ENCODE measurements at places on chromosomes 3 and 15.
A peak's percentile ranks its signal among the peaks of the same experiment; 100 is the strongest.

DNA sequence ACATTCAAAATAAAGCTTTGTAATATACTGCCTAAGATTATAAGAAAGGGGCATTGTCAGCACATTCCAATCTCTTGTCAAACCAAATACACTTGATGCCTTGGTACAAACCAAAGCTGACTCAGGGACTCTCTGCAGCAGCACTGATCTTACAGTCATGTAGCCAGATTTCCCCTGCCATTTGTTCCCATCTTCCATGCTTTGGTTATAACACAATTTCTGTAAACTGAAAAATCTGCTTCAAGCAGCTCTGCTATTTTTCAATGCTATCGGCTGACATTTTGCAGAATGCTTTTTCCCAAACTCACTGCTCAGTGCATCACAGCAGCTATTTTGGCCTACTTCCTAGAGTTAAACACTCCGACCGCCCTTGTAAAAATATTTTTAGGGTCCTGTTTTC is 18.2 kb downstream of the PLOD2 start:
- DNase-seq: no peak

DNA sequence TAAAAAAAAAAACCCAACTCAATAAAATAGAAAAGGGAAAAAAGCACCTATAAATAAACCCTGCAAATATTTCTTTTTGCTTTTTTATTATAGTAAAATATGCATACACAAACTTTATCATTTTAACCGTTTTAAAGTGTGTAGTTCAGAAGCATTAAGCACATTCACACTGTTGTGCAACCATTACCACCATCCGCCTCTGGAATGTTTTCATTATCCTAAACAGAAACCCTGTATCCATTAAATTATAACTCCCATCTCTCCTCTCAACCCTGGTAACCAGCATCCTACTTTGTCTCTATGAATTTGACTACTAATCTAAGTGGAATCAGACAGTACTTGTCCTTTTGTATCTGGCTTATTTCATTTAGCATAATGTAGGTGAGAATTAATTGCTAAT is 15.0 kb downstream of the CDCP1 start:
- DNase-seq: no peak

DNA sequence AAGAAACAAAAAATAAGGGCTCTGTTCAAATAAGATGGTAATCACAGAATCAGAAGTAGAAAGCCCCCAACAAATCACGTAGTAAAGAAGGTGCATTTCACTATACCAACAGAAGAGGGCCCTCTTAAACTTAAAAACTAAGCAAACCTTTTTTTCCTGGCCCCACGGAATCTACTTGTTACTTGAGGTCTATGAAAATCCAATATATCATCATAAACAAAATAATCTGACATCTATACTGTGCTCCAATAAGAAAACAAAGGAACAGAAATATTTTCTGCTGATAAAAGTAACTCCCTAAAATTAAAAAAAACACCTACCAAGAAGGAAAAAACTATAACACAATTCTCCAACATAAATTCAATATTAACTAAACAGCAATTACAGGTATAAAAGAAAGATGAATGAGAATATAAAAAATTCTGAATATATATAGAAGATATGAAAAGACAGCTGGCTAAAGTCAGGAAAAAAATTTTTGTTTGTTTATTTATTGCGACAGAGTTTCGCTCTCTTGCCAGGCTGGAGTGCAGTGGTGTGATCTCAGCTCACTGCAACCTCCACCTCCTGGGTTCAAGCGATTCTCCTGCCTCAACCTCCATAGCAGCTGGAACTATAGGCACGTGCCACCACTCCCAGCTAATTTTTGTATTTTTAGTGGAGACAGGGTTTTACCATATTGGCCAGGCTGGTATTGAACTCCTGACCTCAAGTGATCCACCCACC is 81.8 kb downstream of the CLASP2 start:
- peak; percentile 72 for DNase-seq

DNA sequence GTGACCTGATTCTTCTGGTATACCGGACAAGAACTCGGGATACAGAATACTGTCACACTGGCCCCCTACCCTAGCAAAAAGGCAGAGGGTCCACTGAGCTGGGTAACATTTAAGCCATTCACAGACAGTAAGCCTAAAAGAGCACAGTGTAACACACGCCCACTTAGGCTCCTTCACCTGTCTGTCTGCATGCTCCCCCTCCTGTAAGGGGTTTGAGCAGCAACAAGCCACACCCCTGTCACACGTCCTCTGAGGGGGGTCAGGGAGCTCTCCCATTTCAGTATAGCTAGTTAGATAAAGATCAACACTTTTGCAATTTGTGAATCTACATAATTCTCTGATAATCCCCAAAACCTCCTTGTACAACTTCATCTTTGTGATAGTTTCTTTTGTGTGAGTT is 586.3 kb upstream of the LMCD1 start:
- DNase-seq: no peak

Data from OCI-LY7 (cell line).